Dermis lymphatic vessel endothelial cell (primary cell): ENCODE measurements at places on chromosomes 2 and 18. TPM values are rescaled to one million over a fixed set of nuclear protein-coding genes. Genes with fewer than 3 reads are reported as not detected.

Gene MALL
- 11.7 and 37.3 TPM in 2 replicates for total RNA-seq

Gene SOX11
- not detected in 2 replicates for total RNA-seq

Gene ALK
- total RNA-seq: not detected in 2 replicates

Gene CRYGC
- total RNA-seq: not detected in 2 replicates

Gene SLC39A10
- 26.5 and 37.6 TPM in 2 replicates for total RNA-seq

Gene FLACC1
- 0.86 and 0.87 TPM in 2 replicates for total RNA-seq

Gene GPR35
- total RNA-seq: 0.17 TPM in 1 of 2 replicates, not detected in the other

Gene TUBA3D
- total RNA-seq: not detected in 2 replicates

Gene PIEZO2
- total RNA-seq: 311 and 447 TPM in 2 replicates

Gene IL1RN
- not detected in 2 replicates for total RNA-seq

Gene KCNG2
- 0.43 and 0.69 TPM in 2 replicates for total RNA-seq

Gene TSPYL6
- total RNA-seq: not detected in 2 replicates

Gene SPP2
- not detected in 2 replicates for total RNA-seq

Gene ST8SIA3
- total RNA-seq: not detected in 2 replicates
